Nucleus accumbens (tissue), 56 donors: ENCODE measurements at places on chromosomes 3 and 15.

DNA sequence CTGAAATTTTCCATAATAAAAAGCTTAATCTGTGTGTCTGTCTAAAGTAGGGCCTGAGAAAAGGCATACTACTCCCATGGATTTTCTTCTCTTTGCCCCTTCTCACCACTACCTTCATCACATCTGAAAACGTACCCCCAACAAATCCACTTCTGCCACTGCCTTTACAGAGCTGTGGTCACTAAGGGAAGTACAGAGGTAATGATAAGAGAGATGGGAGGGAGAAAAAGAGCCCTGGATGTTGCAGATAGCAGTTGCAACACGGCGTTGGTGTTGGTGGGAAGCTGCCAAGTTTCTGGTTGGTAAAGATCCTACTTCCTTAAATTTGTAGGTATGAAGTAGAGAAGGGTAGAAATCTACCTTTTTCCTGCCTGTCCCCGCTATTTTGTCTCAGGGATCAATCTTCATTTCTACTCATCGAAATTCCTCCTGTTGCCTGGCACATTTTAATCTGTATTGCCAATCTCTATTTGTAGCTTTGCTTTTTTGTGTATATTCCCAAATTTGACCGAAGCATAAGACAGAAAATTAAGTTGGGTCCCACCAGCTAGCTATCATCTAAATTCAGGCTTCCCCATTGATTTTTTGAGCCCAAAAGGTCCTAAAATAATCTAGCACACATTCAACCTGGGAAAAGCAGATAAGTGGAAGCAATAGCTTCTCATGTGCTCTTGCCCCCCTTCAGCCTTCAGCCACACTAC is 102.9 kb downstream of the TFDP2 start:
- DNase-seq: no peak

- DNase-seq: no peak
These were observed 1.2 kb downstream of the CLSTN2 start for GRCh38 chr3:139935866-139936817.

DNA sequence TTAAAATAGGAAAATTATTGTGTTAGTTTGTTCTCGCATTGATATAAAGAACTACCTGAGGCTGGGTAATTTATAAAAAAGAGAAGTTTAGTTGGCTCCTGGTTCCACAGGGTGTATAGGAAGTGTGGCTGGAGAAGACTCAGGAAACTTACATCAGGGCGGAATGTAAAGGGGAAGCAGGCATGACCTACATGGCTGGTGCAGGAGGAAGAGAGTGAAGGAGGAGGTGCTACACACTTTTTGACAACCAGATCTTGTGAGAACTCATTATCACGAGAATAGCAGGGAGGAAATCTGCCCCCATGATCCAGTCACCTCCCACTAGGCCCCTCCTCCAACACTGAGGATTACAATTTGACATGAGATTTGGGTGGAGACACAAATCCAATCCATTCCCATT is 490.7 kb downstream of the RBMS3 start:
- DNase-seq: no peak

- no peak for DNase-seq
These were observed 3.3 kb upstream of the CEP97 start for GRCh38 chr3:101720851-101721840.

GRCh38 chr3:44880284-44880683 is 5.9 kb downstream of the TGM4 start:
- DNase-seq: no peak

DNA sequence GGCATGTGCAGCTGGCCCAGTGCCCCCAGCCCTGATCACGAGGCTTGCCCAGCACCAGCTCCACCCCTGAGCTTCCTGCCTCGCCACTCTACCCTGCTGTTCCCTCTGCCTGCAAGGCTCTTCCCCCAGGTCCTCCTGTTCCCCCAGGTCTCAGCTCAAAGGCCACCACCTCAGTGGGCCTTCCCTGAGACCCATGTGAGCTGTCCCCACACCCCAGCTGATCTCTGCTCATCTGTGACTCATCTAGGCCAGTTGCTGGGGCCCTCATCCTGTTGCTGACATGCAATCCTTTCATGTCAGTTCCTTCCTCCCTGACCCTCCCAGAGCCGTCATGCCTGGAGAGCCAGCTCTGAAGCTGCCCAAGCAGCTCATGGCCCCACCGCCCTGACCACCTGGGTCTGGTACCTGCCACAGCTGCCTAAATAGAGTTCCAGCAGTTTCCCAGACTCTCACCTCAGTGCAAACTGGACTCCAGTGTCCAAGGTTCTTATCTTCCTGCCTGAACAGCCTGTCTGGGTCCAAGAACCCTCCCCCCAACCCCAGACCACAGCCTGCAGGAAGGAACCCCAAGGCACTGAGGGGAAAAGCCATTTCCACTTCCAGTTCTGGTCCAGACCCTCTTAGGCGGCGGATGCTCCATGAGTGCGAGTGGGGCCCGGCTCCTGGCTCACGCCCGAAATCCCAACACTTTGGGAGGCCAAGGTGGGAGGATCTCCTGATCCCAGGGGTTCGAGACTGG is 116.6 kb upstream of the IQSEC1 start:
- no peak for DNase-seq

GRCh38 chr15:69853544-69853951 is 244.2 kb downstream of the TLE3 start:
- no peak for DNase-seq

- DNase-seq: no peak
These were observed 521.5 kb upstream of the PPP2R3A start for GRCh38 chr3:135444058-135444457.

- DNase-seq: no peak
These were observed 65.3 kb downstream of the ADAM10 start for GRCh38 chr15:58684036-58684710.

GRCh38 chr3:102195198-102195948 is 239.4 kb upstream of the ZPLD1 start:
- no peak for DNase-seq

DNA sequence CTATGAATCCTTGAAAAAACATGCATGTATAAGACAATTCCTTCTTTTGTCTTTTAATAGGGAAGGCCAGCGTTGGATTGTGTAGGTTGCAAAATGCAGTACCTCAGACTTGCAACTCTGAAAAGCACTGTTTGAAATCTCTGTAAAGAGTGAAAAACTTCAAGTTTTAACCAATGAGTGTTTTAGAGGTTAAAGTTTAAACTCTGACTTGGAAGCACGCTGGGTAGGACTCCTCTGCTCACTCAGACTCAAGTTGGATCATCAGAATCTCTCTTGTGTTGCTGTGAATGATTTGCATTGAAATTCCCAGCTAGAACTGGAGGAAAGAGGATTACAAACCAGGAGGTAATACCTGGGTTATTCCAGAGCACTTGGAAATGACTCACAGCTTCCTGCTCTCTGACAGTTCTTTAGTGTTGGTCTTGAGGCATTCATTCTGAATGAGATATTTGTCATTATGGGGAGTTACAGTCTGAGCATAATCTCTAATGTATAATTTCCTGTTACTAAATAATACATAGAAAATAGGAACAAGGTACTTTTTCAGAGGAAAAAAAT is 49.1 kb downstream of the PLS1 start:
- no peak for DNase-seq

DNA sequence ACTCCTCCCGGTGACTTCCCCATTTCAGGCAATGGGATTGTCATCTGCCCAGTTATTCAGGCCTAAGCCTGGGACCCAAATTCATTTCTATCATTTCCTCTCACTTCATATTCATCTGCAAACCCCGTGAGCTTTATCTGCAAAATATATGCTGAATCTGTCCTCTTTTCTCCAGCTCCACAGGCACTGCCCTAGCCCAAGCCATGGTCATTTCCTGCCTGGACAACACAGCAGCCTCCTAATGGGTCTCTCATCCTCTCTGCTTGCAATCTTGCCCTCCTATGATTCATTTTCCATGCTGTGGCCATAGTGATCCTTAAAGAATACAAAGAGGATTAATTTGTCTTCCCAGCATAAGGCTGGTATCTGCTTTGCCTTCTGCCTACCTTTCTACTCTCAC is 6.1 kb downstream of the RBP2 start:
- DNase-seq: no peak

GRCh38 chr15:65033659-65034269 is 4.3 kb upstream of the MTFMT start:
- peak; percentile 19 for DNase-seq

DNA sequence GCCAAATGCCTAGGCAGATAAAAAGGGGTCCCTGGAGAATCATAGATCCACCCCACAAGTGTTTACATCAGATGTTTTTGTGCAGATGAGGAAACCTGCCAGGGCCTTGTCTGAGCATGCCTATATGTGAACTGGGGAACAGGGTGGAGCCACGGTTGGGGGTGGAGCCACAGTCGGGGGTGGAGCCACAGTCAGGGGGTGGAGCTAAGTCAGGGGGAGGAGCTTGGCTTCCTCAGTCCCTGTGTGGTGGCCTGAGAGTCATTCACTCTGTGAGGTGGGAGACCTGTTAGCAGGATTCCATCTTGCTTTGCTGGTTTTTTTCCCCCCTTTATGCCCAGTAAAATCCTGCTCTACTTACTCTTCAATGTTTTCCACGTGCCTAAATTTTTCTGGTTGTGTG is 57.8 kb upstream of the TGFBR2 start:
- DNase-seq: no peak

DNA sequence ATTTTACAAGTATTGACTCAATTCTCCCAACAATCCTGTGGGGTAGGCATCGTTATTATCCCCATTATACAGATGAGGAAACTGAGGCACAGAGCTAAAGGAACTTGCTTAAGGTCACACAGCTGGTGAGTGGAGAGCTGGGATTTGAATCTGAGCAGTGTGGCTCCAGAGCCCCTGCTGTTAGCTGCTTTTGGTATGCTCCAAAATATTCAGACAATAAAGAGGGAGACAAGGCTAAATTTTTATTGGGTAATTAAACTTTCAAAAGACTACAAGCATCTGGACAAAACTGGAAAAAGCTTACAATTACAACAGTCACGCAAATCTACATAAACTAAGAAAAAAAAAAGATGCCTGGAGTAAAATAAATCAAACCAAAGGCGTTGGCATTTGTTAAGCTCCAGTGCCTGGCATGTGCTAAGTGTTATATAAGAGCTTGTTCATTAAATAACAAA is 27.7 kb downstream of the CCDC13 start:
- no peak for DNase-seq

GRCh38 chr3:164380156-164380555 is 698.1 kb downstream of the SI start:
- DNase-seq: no peak

DNA sequence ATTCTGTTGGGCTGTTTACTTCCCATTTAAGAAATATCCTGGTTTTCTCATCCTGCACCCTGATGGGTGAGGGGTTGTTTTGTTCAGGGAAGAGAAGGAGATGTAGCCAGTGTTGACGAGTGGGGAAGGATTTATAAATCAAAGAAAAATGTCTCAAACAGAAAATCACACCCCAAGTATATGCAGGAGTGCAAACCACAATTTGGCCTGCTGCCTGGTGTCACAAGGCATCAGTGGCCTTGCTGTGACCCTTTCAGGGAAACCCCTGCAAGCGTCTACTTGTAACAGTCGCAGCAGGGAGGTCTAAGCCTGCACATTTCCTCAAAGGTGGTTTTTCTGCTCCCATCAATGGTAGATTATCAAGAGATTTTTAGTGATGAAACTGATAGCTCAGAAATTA is 132.6 kb upstream of the LRRN1 start:
- DNase-seq: no peak

- DNase-seq: no peak
These were observed 244.3 kb downstream of the NR2F2 start for GRCh38 chr15:96574782-96575181.

GRCh38 chr3:111903067-111903511 is 44.0 kb downstream of the PHLDB2 start:
- no peak for DNase-seq

GRCh38 chr3:50256978-50257890 is 11.7 kb upstream of the SEMA3B start:
- DNase-seq: no peak

- DNase-seq: no peak
These were observed 12.0 kb upstream of the RTP3 start for GRCh38 chr3:46485779-46486175.

GRCh38 chr3:4712109-4712508 is 219.0 kb downstream of the ITPR1 start:
- DNase-seq: no peak

GRCh38 chr3:182484682-182485081 is 308.6 kb upstream of the ATP11B start:
- no peak for DNase-seq

GRCh38 chr15:52154896-52155865 is 36.0 kb downstream of the GNB5 start:
- DNase-seq: no peak

GRCh38 chr3:25679166-25679565 is 14.5 kb upstream of the TOP2B start:
- no peak for DNase-seq

DNA sequence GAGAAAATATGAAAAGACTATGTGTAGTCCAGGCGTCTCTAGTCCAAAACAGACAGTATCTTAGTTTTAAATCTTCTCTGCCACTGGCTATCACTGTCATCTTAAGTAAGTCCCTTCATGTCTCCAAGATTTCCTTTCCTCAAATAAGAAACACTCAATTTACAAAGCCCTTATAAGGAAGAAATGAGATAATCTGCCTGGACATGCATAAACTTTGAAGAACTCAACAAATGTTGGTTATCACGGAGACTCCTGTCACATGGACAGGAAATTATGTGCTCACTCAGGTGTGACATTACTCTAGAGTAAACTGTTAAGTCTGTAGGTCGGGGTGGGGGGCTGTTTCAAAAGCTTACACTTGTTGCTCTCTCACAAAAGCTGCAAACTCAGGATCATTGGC is 91.9 kb downstream of the IMPG2 start:
- DNase-seq: no peak

DNA sequence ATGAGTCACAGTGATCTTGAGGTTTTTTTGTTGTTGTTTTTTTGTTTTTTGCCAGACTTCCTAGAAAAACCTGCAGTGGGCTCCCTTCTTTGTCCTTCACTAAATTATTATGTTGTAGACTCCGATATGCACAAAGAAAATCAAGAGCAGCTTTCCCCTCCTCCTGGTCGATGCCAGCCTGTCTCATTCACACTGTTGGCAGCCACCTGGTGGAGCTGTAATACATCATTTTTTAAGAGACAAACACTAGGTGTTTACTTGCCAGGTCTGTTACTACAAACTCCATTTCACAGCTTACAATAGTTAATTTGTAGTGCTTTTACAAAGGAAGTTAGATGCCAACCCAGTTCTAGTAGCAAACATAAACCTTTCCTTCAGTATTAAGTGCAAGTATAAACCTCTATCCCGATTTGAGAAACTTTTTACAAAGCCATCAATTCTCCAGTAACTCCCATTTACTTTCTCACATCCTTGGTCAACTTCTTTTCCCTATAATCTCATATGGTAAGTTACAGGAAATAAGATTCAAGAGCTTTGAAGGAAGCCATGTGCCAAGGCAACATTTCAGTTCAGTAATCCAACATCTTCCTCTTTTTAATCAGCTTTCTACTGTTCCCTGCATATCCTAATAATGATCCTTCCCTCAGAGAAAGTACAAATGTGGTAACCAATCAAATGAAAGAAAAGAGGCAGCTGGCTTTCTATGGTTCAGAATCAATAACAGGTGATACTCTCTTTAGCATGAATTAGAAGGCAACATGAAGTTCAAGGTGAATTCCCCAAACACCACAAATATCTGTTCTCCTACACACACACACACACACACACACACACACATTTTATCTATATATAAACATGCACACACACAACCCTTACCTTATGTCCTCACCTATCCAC is 14.0 kb downstream of the AAGAB start:
- DNase-seq: no peak

- no peak for DNase-seq
These were observed 7.6 kb downstream of the KY start for GRCh38 chr3:134643150-134643675.
